ENCODE measurements at places on chromosomes 12 and 14.
A peak's percentile ranks its signal among the peaks of the same experiment; 100 is the strongest.

DNA sequence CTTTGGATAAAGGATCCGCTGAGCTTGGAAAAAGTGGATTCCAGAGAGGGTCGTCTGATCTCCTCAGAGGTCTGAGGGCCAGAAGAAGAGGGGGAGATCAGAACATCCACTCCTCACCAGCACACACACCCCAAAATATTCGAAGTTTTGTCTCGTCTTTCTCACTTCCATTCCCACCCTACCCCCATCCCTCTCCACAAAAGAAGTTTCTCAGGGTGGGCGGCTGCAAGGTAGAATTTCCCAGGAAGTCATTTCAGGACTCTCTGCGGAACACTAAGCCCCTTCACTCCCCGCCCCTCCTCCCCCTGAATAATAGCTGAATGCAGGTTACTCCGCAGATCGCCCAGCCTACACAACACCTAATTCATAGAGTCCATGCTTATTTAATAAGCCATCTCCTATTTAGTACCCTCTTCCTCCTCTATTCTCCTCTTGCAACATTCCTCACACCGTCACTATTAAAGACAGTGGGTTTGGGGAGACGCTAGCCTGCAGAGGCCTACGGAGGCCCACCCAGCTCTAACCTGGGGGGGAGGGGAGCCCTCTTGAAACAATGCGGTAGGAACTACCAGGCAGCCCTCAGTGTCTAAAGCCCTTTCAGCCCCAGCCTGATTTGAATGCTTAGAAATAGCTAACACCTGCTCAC, 649 bp upstream of the SALL2 start:
- DNase-seq, result no peak

DNA sequence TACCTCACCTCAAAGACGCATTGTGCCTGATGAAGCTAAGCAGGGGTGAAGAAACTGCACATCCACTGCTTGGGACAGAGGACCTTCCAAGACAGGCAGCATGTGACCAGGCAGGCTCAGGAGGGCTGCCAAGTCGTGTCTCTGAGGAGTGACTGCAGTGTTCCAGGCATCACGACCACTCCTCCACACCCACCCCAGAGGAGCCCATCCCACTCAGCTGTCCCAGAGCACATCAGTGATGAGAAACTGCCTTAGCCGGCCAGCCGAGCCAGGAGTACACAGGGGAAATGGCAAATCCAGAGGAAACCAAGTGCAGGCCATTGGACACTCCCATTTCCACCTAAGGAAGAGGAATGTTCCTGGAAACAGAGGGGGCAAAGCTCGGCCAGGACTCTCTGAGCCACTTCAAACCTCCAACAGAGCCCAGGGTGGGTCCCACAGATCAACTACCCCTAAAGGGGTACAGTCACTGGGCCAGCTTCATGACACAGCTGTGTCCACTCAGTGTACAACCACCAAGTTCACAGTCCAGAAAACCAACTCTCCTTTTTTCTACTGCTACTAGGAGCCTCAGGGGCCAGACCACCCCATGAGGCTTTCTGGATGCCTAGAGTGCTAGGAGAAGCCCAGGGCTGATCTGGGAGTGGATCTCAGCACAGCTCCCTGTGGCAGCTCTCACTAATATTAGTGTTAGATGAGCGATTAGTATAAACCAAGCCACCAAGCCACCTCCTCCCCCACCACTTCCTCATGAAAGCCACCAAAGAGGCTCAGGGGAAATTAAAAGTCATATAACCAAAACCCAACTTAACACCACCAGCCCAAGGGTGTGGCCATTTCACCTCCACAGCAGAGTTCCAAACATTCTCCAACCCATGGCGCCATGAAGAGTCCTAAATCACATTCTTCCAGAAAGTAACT, 15.4 kb downstream of the PXN start:
- no peak for DNase-seq

DNA sequence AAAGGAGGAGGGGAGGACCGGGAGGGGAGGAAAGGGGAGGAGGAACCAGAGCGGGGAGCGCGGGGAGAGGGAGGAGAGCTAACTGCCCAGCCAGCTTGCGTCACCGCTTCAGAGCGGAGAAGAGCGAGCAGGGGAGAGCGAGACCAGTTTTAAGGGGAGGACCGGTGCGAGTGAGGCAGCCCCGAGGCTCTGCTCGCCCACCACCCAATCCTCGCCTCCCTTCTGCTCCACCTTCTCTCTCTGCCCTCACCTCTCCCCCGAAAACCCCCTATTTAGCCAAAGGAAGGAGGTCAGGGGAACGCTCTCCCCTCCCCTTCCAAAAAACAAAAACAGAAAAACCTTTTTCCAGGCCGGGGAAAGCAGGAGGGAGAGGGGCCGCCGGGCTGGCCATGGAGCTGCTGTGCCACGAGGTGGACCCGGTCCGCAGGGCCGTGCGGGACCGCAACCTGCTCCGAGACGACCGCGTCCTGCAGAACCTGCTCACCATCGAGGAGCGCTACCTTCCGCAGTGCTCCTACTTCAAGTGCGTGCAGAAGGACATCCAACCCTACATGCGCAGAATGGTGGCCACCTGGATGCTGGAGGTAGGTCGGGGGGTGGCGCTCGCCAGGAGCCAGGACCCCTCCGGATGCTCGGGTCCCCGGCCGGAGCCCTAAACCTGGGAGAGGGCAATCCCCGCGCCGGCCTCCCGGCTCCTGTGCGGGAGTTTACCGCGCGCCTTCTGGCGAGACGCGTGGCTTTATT, at the start of gene CCND2:
CCND2 (plus strand) TSS at position 111 of the 744 bp plus-strand sequence; CDS start at position 390, 279 bp downstream.
- DNase-seq, result peak; percentile 88

DNA sequence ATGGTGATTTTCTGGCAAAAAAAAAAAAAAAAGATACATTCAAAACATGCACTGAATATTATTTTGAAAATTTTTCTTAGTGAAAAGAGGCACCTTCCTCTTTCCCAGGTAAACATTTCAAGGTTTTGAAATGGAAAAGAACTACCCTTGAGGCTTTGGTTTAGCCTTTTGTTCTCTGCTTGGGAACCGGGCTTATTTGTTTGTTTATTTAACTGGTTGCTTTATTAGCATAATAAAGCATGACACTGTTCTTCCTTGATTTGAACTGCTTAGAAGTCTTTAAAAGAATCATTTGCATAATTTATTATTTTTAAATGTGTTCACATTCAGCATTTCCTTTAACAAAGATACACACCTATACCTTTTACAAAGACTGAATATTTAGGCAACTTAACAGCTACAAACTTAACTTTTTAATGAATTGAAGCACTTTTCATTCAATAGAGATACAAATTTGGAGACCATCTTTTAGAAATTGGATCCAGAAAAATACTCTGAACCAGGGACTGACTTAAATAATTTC, 174.5 kb downstream of the FBXL14 start:
- DNase-seq, result no peak

- peak; percentile 80 for DNase-seq
Measured at GRCh38 chr12:94615260-94616181, 34.8 kb downstream of the TMCC3 start.

- peak; percentile 31 for DNase-seq
Measured at GRCh38 chr14:77707355-77707723, 484 bp downstream of the ALKBH1 start.

DNA sequence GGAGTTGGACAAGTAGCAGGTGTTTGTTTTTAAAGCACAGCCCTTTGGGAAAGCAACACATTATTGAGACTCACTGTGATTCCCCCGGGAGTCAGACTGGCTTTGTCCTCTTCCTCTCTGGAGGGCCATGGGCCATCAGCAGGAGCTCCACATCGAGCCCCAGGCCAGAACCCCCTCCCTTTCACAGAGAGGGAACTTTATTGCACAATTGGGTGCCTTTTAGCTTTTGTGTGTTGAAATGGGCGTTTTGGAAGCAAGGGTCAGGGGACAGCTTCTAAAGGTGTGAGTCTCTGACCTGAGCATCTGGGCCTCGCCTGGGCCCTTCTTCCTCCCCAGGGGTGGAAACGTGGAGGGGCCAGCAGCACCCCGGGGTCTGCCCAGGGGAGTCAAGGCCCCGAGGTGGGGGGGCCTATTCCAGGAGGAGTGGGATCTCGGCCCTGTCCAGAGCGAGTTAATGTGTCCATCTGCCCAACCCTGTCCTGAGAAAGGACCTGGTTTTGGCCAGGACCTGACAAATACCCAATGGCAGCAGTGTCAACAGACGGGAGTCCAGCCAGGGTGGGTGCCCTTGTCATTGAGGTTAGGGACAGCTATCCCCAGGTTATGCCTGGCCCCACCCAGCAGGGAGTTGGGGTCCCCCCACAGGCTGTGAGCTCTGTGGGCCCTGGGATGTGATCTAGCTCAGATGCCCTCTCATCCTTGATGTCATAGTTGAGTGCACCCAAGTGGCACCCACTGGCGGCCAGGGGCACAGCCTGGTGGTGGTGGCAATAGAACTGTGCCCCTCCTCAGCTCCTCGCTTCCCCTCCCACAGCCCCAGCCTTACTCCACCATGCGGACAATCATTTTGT, 37.1 kb downstream of the SLC8B1 start:
- DNase-seq, result no peak

DNA sequence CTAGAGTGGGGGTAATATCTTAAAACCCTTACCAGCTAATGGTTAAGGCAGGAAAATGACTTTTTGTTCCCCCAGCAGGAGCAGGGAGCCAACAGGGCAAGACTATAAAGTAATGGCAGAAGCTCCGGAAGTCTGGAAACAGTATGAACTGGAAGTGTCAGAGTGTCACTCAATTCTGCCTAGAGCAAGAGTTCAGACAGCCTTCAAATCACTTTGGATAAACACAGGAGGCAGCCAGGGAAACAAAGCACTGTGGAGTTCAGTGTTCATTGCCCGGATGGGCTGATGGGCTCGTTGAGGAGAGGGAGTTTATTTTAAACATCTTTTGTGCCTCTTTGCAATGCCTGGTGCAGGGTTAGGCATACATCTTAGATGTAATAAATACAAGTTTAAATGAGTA, 16.5 kb upstream of the DYRK2 start:
- no peak for DNase-seq

DNA sequence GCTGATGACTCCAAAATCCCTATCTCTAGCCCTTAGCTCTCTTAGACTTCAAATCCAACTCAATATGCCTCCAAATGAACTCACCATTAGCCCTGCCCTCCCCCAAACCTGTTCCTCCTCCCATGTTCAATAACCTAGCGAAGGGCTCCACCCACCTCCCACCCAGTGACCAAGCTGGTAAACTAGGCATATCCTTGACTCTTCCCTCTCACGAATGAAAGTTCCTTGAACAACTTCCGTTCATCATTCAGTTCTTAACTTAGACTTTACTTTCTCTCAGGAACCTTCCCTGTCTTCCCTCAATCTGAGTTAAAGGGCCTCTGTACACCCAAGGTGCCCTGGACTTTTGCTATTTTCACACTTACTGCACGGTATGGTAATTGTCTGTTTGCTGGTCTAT, 1.9 kb upstream of the KLHDC1 start:
- no peak for DNase-seq
